Activated CD8-positive, alpha-beta T cell treated with anti-CD3 and anti-CD28 coated beads for 36 hours (primary cell): ENCODE measurements at places on chromosomes 3 and 15. TPM values are rescaled to one million over a fixed set of nuclear protein-coding genes. Genes with fewer than 3 reads are reported as not detected.

DNA sequence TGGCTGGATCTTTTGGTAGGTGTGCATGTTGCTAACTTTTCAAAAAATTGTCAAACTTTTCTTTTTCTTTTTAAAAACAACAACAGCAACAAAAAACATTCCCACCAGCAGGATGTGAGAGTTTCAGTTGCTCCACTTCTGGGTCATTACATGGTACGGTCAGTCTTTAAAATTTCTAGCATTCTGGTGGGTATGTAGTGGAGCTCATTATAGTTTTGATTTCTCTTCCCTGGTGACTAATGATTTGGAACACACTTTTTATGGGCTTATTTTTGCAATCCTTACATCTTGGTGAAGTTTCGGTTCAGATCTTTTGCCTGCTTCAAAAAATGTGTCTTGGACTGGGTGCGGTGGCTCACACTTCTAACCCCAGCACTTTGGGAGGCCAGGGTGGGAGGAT, 19.3 kb downstream of the ATP1B3 start:
- DNase-seq, result no peak

The ITIH1 gene
- not detected for total RNA-seq

GRCh38 chr3:171393032-171393744, 67.0 kb downstream of the TNIK start:
- no peak for DNase-seq

GRCh38 chr15:66232267-66232625, 21.3 kb downstream of the MEGF11 start:
- no peak for DNase-seq

The SLC25A26 gene
- 31.0 TPM for total RNA-seq

The CADM2 gene
- not detected for total RNA-seq

DNA sequence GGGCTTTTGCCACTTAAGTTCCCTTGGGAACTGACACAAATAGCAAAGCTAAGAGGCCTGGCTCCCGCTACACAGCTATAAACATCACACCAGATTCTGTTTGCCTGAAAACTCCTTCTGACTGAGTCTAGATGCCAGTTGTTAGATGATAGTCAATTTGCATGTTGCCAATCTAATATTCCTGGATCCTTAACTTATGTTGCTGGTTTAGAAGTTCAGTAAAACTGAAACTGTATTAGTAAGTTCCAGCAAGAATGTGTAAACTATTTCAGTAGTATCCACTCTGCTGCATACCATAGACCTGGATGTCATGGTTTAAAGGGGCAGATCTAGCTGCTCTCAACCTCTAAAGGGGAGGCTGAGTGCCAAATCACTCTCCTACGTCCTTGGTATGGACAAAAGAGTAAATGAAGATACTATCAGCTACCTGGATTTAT, 27.1 kb upstream of the LACTB start:
- no peak for DNase-seq

DNA sequence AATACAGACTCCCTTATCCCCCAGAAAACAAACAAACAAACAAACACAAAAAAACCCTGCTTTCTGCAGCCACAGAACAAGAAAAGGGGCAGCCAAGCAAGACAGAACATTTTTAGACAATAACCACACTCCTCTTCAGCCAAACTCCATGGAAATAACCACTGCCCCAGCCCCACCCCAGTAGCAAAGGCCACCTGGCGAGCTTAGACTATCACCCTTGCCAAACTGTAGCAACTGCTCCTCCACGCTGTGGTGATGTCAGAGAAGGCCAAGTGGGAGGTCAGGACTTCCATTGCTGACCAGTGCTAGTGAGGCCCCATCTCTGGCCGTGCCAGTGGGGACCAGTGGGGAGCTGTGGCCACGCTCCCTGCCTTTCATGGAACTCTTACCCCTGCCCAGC, 60.3 kb upstream of the CHRNA7 start:
- DNase-seq, result no peak

DNA sequence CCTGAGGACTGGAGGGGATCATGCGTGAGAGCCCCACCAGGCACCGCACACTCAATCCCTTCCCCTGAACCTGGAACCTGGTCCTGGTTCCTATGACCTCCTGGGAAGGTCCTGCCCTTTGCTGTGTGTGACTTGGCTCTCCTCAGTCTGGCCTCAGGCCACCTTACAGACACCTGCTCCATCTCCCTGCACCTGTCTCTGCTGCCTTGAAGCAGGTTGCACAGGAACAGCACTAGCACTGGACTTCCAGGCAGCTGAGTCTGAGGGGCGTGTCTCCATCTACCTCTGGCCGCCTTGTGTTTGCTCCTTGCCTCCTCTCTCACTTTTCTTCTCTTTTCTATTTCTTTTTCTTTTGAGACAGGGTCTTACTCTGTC, 15.4 kb downstream of the PSTPIP1 start:
- no peak for DNase-seq

DNA sequence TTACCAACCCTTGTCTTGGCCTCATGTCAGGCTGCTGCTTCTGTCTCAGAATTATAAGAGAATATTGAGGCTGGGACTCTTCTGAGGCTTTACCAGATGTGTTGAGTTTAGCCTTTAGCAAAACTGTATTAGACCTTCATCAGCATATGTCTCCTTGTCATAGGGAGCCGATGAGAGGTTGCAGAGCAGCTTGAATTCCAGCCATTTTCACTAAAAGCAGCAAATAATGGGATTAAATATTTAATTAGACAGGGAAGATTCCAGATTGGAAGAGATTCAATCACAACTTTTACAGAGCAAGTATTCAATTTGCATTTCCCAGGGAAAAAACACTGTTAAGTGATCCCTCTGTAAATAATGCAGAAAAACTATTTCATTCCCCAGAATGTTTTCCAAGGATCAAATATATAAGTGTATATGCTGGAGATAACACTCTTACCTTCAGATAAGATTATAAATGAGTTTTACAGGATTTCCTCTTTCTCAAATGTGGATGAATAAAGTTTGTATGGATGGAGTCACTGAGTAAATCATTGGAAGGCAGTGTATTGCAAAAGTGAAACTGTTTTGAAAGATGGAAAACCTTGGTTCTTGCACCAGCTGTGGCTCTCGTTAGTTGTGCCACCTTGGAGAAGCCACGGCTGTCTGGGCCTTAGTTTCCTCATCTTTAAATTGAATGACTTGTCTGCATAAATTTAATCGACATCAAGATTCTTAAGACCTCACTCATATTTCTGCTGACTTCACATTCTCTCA, 466.4 kb upstream of the SGO1 start:
- no peak for DNase-seq

The XIRP1 gene
- 2.5 TPM for total RNA-seq

DNA sequence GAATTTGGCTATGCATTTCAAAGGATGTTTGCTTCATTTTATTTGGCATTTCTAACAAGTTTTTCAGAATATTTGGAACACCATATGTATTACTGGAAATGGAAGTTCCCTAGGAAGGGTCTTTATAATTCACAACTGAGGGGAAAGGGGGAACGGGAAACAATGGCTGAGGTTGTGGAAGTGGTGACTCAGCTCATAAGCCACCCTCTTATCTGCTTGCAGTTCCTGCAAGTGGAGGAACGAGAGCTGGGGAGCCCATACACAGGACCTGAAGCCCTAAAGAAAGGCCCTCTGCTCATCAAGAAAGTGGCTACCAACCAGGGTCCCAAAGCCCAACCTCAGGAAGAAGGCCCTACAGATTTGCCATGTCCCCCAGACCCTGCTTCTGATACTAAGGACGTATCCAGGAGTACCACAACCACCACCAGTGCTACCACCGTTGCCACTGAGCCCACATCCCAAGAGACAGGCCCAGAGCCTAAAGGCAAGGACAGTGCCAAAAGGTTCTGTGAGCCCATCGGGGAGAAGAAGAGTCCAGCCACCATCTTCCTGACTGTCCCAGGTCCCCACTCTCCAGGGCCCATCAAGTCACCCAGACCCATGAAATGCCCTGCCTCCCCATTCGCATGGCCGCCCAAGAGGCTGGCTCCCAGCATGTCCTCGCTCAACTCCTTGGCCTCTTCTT, 37.9 kb downstream of the ESYT3 start:
- DNase-seq, result no peak

- DNase-seq, result no peak
Measured at GRCh38 chr3:157551961-157552360, 48.7 kb upstream of the VEPH1 start.

- no peak for DNase-seq
Measured at GRCh38 chr3:76134166-76134565, 348.8 kb upstream of the ZNF717 start.

- DNase-seq, result no peak
Measured at GRCh38 chr3:115052906-115053305, 94.2 kb downstream of the ZBTB20 start.

GRCh38 chr3:78641703-78642102, 1126.1 kb downstream of the ROBO1 start:
- DNase-seq, result no peak

GRCh38 chr3:27927882-27928281, 205.8 kb upstream of the EOMES start:
- peak; percentile 12 for DNase-seq

DNA sequence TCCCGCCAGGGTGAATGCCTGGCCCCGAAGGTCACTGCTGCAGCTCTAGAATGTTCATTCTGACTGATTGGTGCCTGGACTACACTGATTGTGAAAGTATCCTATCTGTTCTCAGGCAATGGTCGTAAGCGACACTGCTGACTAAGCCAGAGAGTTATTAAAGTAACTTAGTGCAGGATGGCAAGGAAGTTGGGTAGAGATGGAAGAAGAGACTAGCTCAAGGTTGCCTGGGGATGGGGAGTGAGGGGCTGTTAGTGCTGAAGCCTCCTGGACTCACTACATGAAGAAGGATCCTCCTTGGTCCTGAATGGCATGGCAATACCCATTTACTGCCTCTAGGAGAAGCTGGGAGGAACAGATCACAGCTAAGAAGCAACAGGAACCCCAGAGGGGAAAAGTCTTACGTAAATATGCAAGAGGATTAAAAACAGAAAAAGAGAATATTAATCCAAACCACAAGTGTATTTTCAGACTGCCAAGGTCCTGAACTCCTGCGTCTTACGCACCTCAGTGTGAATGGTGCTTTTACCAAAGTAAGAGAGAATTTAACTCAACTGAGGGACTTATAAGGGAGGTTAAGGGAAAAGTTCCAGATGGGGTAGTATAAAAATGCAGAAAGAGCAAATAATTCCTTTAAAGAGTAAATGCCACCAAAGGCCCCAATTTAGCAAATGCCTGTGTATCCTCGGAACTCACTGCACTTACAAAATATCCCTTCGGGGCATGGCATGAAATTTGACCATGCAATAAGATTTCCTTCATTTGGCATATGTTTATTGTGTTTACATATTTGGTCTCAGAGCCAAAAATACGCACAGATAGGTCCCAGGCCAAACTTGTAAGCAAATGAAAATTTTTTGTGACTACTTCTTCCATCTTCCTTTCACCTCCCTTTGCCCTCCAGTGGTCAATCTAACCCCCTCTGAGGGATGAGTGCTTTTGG, 64.0 kb upstream of the DGKG start:
- DNase-seq, result no peak

GRCh38 chr3:134905647-134905935, 110.5 kb downstream of the EPHB1 start:
- no peak for DNase-seq

DNA sequence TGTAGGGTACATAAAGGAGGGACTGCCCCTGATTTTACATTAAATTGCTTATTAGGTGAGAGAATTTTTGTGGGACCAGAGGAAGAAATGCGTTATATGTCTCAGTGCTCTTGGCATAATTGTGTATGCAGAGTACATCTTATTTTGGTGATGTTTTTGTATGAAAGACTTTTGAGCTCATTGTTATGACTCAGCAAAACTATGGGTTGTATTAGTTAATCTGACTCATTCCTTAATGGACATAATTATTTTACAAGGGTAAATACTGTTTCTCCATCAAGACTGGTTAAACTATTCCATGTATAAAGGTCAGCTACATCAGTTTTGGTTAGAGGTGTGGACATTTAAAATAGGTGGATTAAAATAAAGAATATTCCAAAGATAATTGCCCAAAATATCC, 156.8 kb downstream of the ALCAM start:
- DNase-seq, result no peak

DNA sequence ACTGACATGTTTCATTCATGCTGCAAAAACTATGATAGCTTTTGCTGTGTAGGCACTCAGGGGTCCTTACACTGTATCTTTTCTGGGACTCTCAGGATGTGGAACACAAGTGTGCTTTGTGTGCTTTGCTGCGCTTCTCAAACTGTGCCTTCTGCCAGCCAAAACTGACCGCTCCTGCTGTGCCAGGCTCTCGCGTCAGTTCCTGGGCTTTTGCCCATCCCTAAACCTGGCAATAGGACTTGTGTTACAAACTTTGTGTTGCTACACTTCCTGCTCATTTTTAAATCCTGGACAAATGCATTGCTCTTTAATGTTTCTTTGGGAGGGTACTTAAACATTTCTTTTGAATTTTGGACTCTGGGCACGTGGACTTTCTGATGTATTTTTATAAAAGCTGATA, 60.3 kb downstream of the DIPK2A start:
- DNase-seq, result no peak

The EMC7 gene
- 49.9 TPM for total RNA-seq

GRCh38 chr15:43266834-43267233, at the start of gene TGM5:
Gene TGM5, minus strand, starts transcription at chr15:43266928. Its CDS starts 79 bp downstream, at chr15:43266849.
- DNase-seq, result no peak

GRCh38 chr3:42805141-42805821, 991 bp upstream of the HIGD1A start:
- peak; percentile 17 for DNase-seq

The LTK gene
- 0.83 TPM for total RNA-seq

The AAGAB gene
- total RNA-seq, result 51.2 TPM

DNA sequence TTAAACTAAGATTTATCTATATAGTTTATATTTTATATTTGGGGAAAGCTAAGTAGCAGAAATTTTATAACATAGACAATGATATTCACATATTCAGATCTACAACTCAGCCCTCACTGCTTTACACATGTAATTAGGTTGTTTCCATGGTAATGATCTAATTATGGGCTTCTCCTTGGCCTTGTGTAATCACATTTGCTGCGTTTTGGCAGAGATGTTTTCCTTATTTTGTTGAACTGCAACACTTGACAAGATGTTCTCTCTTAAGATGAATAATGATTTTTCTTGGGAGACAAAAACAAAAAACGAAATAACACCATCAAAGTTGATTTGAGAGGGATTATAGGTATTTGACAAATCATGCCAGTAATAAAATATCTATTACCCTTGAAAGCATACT, 635.6 kb upstream of the TBL1XR1 start:
- no peak for DNase-seq

- DNase-seq, result no peak
Measured at GRCh38 chr15:95027981-95028380, 796.6 kb downstream of the MCTP2 start.

The SLC28A2 gene
- total RNA-seq, result not detected
